ENCODE measurements at places on chromosomes 12 and 14.

DNA sequence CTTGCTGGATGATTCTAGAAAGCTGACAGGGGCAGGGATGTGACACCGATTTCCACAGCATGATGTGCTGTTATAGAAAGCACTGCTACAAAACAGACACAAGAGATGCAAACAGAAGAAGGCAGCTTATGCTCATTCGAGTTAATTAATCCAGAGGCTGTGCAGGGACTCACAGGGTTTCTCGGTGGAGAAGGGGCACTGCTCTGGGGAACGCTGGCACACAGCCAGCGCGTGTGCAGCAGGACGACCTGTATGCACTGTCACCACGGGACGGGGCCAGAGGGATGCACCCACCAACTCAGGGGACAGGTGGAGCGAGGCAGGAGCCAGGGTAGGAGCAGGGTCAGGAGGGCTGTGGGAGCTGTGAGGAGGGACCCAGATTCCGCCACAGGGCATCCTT, 143.5 kb downstream of the RIMBP2 start:
- DNase-seq = no peak

DNA sequence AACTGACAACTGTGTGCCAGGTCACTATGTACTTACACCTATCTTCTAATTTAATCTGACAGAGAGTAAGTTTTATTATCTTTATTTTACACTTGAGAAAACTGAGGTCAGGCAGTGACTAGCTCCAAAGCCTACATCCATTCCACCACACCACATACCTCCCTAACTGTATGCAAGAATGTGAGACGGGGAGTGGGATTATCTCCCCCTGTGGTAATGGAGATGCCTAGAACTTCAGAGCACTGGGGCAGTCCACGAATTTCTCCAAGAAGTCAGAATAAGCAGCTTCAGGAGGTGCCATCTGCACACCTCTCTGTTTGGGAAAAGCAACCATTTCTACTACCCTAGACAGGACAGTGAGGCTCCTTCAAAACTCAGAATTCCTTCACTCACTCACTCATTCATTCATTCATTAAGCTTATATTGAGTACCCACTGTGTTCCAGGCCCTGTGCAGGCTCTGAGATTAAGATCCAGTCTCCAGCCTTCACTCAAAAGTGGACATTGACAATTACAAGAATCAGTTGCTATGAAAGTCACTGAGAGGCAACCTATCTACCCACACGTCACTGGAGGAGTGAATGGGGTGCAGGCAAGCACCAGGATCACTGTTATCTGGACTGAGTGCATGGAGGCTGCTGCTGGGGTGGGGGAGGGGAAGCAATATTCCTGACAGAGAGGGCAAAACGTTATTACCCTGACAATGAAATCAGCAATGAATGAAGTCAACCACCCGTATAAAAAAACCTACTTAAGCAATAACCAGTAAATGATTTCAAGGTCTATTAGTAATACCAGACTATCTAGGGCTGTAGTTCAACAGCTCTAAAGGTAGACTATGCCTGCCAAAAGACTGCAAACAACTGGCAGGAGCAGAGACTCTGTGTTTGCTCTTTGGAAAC, 18.0 kb downstream of the SLC7A7 start:
- no peak for DNase-seq

GRCh38 chr12:103333676-103334075, 162.1 kb downstream of the C12orf42 start:
- DNase-seq = no peak

DNA sequence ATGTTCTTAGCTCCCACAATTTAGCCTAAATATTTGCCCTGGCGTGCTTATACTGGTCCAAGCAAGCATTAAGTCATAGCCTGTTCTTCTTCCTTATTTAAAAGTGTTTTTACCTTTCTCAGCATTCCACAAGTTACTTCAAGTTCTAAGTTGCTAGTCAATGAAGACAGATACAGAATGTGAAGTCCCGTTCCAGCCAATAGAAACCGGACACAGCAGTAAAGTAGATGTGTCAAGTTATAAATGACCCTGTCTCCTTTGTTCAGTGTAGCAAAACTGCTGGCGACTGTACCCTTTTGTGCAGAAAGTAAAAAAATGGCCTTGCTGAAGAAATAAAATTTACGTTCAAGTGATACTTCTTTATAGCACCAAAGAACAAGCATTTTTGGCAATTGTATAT, 3.9 kb downstream of the SNAPC1 start:
- no peak for DNase-seq

- DNase-seq = no peak
Observed at GRCh38 chr14:92987148-92987570, 64.2 kb downstream of the CHGA start.

DNA sequence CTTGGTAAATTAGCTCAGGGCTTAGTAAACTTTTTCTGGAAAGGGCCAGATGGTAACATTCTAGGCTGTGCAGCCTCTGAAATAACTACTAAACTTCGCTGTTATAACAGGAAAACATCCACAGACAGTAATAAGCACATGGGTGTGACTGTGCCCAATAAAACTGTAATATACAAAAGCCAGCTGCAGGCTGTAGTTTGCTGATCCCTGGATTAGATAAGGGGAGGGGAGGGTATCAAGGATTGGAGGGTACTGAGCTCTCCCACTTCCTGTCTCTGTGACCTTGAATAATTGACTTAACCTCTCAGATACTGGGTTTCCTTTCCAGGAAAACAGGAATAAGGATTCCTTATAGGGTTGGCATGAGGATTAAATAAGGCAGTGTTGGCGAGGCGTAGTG, 81.2 kb downstream of the CCDC60 start:
- no peak for DNase-seq

DNA sequence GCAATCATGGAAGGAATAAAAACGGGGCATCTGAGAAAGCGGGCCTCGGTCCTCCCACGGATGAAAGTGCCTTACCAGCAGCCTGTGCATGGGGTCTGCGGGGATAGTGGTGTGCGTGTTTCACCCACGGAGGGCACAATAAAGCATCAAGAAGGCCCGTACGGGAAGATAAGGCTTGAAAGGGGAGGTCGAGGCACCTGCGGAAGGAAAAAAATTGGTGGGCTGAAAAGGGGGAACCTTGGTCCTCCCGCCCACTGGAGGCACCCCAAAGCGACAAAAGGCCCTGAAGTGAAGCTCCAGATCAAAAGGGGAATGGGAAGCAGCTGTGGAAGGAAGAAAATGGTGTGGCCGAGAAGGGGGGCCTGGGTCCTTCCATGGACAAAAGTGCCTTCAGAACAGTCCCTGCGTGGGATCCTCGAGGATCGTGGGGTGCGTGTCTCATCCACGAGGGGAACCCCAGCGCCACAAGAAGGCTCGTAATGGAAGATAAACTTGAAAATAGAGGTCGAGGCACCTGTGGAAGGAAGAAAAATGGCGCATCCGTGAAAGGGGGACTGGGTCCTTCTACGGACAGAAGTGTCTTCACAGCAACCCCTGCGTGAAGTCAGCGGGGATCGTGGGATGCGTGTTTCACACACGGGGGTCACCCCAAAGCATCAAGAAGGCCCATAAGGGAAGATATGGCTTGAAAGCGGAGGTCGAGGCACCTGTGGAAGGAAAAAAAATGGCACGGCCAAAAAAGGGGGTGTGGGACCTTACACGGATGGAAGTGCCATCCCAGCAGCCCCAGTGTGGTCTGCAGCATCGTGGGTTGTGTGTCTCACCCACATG, 276.9 kb downstream of the ALG10 start:
- DNase-seq = no peak

GRCh38 chr14:31993521-31993951, 83.6 kb upstream of the ARHGAP5 start:
- DNase-seq = no peak

- no peak for DNase-seq
Observed at GRCh38 chr12:25311506-25311905, 60.8 kb upstream of the KRAS start.

DNA sequence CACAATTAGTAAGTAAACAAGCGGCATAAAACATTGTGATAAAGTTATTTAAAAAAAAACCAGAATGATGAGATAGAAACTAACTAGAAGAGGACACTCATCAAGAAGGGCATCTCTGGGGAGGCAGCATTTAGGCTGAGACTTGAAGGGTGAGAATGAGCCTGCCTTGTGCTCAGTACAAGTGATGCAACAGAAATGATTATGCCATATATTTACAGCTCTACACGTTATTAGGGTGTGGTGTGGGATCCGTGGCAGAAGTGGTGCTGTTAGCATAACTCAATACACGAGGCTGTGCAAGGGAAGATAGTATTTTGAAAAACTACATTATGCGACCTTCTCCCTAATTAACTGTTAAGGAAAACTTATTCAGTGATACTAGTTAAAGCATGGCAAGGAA, 178.5 kb upstream of the ATF7IP start:
- no peak for DNase-seq

DNA sequence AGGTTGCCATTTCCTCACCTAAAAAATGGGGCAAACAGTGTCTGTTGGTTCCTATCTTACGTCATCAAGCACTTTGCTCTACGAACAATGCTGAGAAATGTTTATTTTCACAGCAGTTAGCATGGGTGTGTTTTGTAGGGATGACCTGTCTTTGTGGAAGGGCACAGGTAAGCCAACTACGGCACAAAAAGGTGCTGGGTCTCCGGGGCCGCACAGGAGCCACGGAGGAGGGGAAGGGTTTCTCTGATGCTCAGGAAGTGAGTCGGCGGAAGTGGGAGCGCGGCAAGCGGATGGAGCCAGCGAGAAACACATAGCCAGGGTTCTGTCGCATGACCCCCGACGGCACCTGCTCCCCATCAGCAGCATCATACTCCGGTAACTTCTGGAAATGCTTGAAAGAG, 65.6 kb upstream of the TCL1B start:
- DNase-seq = no peak

- DNase-seq = no peak
Observed at GRCh38 chr12:94990222-94990621, 13.3 kb downstream of the NDUFA12 start.

DNA sequence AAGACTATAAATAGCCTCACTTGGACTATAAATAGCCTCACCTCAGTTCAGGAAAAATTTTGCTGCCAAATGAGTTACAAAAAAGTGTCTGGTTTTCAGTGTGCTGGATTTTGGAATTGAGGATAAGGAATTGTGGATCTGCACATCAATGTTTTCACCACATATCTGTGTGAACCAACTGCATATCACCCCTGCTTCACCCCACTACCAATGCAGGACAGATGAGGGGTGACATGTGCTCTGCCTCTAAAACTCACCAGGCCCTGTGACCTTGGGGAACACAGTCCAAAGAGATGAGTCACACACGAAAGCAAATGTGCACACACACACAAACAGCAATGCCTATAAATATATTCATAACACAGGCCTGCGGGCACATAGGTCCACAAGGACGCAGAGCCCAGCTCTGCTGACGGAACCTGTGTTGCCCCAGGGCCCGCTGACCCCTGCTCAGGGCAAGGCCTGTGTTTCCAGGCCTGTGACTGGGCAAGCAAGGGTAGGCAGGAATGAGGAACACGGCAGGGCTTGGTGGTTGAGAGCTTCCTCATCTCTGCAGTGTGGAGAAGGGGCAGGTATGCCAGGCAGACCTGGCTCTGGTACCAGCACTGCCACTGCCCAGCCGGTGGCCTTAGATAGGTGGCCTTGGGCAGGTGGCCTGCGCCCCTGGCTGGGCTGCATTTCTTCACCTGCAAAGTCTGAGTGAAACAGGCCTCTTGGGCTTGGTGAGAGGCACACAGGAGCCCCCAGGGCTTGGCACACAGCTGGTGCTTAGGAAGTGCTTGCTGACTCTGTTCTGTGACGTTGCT, 82.4 kb downstream of the ARL6IP4 start:
- DNase-seq = no peak

DNA sequence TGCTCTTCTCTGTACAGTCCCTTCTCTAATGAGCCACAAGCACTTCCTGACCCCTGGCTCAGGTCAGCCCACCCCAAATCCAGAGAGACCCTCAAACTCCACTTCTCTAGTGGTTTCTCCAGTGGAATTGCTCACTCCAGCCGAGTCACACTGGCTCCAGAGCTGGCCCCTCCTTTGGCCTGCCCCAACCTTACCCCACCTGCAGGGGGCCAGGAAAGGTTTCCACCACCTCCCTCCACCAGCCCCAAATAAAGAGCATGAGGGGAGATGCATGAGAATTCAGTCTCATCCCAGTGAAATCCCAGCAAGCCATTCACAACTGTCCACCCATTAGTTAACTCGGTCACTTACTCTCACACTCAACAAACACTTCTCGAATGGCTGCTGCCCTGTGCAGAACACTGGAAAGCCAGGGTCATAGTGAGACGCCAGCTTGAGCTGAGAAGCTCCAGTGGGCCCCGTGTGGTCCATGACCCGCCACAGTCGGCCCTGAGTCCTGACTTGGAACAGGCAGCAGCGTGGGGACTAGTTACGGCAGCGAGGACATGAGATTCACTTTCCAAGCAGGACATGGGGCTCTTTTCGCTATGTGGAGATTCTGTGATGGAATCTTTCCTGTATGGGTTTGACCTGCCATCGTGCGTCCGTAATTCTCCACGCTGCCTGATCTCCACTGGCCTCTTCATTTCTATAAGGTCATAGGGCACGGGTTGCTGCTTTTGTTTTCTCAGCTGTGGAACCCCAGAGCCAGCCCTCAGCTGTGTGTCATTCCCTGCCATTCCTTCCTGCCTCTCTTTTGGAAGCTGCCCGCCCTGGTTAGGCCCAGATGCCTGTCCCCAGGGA, 44.2 kb downstream of the SLC6A12 start:
- DNase-seq = no peak

DNA sequence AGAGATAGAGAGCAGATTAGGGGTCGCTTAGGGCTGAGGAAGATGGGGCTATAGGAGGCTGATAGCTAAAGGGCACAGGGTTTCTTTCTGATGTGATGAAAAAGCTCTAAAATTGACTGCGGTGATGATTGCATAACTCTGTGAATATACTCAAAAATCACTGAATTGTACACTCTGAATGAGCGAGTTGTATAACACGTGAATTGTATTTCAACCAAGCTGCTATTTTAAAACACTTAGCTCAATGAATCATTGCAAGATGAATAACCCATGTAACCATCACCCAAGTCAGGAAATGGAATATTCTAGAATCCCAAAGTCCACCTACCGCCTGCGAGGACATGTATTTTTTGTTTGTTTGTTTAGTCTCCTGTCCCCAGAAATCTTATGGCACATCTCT, 60.1 kb upstream of the CCND2 start:
- DNase-seq = no peak

- no peak for DNase-seq
Observed at GRCh38 chr14:32226056-32226455, 23.0 kb upstream of the RNU6-8 start.

GRCh38 chr12:80264386-80264785, 165.0 kb downstream of the OTOGL start:
- DNase-seq = no peak

DNA sequence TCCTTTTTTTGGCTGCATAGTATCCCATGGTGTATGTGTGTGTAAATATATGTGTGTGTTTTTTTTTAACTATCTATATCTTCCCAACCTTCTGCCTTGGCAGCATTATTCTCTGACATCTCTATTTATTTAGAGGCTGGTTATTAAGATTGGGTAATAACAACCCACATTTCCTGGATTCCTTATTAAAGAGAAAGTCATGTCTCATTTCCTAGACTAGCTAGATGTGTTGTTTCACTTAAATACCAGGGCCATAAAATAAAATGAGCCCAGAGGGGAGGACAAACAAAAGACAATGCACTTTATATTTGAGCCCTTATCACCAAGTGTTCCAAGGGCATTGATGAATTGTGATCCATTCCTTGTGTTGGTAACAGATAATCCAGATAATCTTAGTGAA, 169.1 kb downstream of the SLC5A8 start:
- no peak for DNase-seq
